ENCODE measurements at places on chromosomes 13 and 19. TPM values are rescaled to one million over a fixed set of nuclear protein-coding genes. Genes with fewer than 3 reads are reported as not detected.

GRCh38 chr19:36246006-36246481, 31.1 kb downstream of the ZNF146 start:
- DNase-seq = no peak

DNA sequence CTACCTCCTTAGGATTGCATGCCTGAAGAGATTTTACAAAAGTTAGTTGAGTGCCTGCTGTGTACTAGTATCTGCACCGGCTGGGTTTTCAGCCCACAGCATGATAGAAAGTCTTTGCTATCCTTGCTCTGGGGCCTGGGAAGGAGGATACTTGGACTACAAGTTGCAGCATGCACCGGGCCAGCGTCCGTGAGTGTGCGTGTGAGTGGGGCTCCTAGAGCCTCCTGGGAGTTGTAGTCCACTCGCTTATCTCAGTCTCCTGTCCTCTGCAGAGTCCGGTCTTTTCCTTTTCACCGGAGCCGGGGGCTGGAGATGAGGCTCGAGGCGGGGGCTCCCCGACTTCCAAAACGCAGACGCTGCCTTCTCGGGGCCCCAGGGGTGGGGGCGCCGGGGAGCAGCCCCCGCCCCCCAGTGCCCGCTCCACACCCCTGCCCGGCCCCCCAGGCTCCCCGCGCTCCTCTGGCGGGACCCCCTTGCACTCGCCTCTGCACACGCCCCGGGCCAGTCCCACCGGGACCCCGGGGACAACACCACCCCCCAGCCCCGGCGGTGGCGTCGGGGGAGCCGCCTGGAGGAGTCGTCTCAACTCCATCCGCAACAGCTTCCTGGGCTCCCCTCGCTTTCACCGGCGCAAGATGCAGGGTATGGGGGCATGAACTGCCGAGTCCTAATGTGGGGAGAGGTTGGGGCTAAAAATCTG, 20.6 kb downstream of the BRSK1 start:
- DNase-seq = no peak

- DNase-seq = no peak
Measured at GRCh38 chr19:1206150-1206863, 729 bp downstream of the STK11 start.

Gene ADGRE2
- polyA plus RNA-seq = 0.48 TPM

Gene ZNF586
- 17.8 TPM for polyA plus RNA-seq

Gene ZNF737
- 28.2 TPM for polyA plus RNA-seq

All from renal pelvis (tissue), 12 donors.